ENCODE measurements at places on chromosomes 3 and 15.

DNA sequence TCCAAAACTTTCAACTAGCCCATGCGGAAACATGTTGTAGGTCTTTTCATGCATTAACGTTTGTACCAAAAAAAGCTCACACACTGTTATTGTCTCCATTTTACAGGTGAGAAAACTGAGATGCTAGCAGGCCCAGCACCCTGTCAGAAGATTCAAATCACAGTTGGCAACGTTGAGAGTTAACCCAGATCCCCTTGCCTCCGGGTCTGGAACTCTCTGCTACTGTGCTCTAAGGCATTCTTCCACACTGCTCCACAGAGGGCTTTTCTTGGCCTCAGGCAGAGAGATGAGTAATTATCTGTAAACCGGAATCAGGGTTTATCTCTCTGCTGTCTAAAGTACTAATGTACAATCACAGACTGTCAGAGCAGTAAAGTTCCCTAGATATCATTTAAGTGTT, 186.0 kb upstream of the LPP start:
- DNase-seq = no peak

GRCh38 chr3:159804726-159805410, 183.8 kb upstream of the IL12A start:
- peak; percentile 51 for DNase-seq

- no peak for DNase-seq
Measured at GRCh38 chr3:72446218-72447058, 401.8 kb downstream of the SHQ1 start.

GRCh38 chr15:51234176-51234927, 104.0 kb downstream of the CYP19A1 start:
- DNase-seq = no peak

DNA sequence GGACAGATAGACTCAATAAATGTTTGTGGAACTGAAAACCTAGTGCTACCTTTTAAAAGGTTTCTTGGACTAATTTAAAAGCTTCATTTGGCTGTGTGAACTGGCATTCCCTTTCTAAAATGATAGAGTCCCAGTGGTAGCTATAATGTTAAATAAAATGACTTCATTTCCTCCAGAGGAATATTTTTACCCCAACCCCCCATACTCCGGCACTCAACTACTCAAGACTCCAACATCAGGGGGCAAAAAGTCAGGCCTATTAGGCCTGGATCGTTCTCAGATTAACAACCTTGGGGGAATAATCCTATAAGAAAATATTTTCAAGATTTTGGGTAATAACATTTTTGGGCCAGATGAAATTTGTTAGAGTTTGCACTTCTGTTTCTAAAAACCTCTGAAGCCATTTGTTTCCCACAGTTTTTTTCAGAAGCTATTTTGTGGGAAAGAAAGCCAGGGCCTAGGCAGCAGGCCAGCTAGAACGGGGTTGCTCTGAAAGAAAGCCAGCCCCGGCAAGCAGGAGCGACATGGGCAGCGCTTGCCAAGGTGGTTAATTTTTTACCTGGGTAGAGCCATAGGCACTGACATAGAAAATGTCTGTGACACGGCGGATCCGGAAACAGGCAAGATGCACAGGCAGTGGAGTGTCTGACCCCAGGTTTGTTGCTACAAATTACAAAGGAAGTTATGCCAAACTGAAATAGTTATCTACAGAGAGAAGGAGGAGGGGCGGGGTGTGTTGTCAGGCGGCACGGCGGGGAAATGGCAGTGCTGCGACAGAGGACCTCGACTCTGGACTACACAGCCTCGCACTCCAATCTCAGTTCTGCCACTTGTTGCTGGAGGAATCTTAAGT, 84.6 kb downstream of the MAGI1 start:
- no peak for DNase-seq

DNA sequence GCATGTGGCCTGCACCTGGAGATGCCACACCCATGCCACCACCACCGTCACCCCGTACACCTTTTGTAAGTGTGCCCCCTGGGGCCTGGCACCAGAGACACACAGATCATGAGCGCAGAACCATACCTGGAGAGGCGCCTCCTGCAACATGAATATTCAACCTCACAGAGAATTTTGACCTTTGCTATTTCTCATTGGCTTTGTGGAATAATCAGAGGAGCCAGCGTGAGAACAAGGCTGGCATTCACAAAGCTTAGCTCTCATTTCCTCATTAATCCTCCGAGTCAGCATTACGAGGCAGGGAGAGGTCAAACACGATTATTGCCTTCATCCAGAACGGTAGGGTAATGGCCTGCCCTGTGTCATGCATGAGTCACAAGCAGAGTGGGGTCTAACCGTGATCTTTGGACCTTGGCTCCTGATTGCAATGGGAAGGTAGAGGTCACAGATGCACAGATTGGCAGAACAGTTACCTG, 73.0 kb upstream of the POMGNT2 start:
- DNase-seq = no peak

GRCh38 chr3:123291404-123291803, 89.7 kb downstream of the SEC22A start:
- no peak for DNase-seq
